ENCODE measurements at places on chromosomes 4 and X.

GRCh38 chr4:10102474-10103332, 13.9 kb downstream of the WDR1 start:
- DNase-seq, result no peak

DNA sequence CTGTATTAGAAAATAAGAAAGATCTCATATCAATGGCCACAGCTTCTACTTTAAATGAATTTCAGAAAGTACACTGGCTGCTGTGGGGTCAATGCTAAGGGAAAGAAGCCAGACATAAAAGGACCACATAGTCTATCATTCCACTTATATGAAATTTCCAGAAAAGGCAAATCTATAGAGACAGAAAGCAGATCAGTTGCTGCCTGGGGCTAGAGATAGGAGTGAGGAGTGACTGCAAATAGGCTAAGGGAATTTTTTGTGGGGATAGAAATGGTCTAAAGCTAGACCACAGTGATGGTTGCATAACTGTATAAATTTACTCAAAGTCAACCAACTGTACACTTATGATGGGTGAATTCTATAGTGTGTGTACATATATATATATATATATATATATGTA, 8.3 kb downstream of the GAB3 start:
- DNase-seq, result no peak

GRCh38 chr4:143658336-143658735, 42.1 kb downstream of the FREM3 start:
- no peak for DNase-seq

DNA sequence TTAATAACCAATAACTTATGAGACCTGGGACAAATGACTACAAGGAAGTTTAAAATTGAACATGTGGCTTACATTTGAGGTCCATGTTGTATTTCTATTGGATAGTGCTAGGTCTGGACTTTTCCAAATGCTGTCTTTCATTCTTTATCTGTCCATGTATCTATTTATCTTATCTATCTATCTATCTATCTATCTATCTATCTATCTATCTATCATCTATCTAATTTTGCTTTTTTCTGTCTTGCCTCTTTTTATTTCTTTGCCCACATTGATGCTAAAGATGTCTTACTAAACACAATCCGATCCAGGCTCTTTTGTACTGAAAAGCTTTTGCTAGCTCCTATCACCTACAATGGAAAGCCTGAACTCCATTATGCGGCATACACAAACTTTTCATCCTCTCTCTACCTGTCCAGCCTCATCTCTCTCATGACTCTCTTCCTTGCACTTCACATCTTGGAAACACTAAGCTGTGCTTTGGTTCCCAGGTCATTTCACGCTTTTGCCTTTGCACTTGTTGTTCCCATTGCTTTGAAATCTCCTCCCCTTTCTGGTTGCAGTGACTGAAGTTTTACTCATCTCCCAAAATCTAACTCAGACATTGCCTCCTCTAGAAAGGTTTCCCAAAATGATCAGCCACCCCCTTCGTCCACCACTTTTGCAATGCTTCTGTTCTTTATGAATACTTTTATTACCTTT, 107.2 kb downstream of the SYNPO2 start:
- DNase-seq, result no peak

DNA sequence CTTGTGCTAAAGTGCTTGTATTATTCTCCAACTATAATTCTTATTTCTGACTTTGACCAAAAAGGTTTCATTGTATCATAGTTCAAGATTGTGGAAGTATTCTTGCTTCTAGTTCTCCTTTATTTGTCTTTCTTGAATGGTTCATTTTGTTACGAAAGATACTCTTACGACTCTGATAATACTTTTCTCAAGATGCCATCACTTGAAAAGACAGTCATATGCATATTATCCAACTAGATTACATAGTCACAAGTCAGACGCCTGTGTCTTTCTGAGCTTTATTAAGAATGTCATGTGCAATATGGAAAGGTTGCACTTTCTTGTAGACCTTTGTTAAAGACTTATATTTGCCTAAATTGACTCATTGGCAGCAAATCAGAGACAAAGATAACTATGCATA, 71.4 kb upstream of the HPGD start:
- no peak for DNase-seq

GRCh38 chrX:13081395-13082205, 37.2 kb upstream of the FAM9C start:
- DNase-seq, result no peak

- no peak for DNase-seq
Observed at GRCh38 chrX:150100261-150100660, 162.0 kb upstream of the EOLA2 start.

DNA sequence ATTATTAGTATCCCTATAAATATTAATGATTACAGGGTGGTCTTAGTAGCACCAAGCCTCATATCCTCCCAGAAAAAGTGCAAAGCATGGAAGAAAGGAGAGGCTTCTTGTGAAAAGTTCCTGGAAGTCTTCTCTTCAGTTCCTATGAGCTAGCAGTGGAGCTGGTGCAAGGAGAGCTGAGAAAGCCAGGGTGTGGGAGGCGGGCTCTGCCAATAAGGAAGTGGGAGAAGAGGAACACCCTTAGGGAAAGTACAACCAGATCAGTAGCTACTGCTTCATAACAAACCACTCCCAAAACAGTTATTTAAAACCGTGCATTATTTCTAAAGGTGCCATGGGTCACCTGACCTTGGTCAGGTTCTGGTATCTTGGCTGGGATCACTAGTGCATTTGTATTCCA, 72.4 kb downstream of the MAP9 start:
- no peak for DNase-seq

- DNase-seq, result no peak
Observed at GRCh38 chr4:154642373-154643009, 30.0 kb upstream of the FGG start.

All from left hindlimb (tissue), 1 donor.